ENCODE measurements at places on chromosomes 7 and 10.

DNA sequence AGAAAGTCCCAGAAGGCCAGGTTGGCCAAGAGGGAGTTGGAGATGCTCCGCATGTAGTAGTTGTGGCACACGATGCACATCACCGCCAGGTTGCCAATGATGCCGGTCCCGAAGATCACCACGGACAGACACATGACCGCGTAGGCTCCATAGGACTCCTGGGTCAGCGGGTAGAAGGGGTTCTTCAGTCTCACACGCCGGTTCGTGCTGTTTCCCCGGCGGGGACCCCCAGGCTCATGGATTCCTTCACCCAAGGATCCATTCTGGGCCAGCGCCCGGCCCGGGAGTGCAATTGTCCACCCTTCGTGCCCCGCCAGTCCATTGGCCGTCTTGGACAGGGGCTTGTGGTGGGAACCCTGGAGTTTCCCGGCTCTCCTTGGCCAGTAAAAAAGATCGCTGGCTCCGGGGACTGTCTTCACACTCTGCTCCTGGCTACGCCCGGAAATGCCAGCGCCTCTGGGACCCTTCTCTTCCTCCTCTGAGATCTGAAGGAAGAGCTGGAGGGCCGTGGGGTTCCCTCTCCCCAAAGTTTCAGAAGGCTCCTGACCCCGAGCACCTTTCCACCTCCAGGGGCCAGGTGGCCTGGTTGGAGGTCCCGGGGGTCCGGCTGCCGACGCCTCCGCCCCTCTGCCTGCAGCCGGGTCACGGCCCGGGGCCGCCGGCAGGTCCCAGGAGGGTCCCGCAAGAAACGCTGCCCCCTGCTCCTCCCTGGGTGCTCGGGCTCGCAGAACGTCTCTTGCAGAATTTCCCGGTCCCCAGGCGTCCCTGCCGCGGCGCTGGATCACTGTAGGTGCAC, 1.3 kb downstream of the GPR37 start:
- no peak for DNase-seq

DNA sequence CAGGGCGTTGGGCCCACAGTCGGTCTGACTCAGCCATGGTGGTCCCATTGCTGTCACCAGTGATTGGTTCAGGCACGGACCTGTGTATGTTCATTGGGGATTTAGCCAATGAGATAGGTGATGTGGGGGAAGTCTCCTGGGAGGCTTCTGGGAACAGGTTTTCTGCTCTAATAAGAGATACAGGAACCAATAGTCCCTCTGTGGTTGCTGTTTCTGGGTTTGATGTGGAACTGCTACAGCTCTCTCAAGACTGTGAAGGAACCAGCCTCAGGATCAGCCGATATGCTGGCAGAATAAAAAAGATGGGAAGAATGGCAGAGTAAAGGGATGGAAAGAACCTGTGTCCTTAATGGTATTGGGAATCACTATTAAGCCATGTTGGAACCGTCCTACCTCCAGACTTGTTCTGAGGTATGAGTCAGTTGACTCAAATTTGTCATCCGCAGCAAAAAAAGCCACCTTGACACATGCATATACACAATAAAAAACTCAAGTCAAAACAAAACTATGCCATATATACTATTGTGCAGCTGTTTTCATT, 70.6 kb downstream of the MCMBP start:
- no peak for DNase-seq

DNA sequence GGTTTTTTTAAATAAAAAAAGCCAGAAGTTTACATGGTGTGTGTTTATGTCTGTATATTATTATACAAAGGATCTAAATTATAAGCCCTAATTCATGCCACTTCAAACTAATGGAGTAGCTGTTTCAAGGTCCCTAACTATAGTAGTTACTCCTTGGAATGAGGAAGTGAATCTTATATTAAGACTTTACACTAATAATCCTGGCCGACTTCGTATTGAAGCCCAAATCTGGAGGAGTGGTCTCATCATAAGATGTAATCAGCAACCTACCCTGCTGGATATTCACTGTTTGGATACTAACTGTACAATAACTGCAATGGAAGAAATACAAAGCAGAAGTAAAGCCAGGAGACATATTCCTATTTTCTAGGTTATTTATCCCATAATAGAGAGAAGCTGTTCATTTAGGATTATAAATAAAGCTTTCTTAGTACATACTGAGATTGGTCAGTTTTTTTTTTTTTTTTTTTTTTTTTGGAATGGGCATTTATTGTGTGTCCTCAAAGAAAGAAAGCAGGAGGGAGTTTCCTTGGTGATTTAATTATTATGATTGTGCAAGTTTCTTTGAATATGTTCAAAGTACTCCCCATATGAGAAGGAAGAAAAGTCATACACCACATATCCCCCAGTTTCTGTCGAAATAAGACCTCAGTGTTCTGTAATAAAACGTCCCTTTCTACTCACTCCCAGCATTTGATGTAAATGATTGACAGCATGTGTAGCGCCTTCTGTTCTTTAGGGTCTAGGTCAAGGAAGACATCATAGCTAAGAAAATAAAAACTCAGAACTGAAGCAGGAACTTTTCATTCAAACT, 397.8 kb downstream of the EXOC4 start:
- DNase-seq = no peak

DNA sequence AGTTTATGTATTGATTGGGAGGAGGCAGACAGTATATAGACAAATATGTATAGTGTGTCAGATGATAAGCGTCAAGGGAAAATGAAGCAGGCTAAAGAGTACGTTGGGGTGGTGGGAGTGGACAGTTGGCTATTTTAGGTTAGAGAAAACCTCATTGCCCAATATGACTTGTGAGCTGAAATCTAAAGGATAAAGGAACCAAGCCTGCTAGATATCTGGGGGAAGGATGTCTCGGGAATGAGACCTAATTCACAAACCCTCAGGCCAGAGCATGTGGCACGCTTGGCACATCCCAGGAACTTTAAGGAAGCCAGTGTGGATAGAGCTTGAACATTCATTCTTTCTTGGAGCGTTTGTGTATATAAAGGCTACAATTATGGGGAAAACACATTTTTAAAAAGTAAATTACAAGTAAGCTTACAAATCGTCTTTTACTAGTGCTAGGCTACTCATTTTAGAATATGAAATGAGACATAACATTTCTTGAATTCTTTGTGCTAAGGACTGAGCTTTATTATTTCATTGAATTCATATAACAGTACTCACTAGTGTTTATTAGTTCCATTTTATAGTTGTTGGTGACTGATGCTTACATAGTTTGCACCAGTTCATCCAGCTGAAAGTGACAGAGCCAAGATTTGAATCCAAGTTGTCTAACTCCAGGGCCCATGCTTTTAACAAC, 9.7 kb downstream of the FHIP2A start:
- DNase-seq = no peak

DNA sequence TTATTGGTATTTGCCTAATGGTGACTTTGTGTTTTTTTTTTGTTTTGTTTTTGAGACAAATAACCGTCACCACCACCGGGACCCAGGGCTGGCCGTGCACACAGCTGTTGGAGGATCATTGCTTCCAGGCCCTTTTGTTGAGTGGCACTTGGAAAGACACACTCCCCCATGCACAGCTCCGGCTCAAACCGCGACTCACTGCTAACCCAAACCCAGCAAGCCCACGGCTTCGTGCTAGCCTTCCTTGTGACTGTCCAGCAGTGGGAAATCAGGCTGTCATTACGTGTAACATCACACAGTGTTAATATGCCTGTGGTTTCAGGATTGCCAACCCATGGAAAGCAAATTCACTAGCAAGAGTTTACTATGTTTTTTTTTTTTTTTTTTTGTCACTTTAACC, 17.4 kb downstream of the BNIP3 start:
- no peak for DNase-seq

GRCh38 chr7:123823898-123824753, 20.8 kb upstream of the HYAL4 start:
- no peak for DNase-seq

- no peak for DNase-seq
Measured at GRCh38 chr7:138900035-138900828, 81.0 kb downstream of the KIAA1549 start.

DNA sequence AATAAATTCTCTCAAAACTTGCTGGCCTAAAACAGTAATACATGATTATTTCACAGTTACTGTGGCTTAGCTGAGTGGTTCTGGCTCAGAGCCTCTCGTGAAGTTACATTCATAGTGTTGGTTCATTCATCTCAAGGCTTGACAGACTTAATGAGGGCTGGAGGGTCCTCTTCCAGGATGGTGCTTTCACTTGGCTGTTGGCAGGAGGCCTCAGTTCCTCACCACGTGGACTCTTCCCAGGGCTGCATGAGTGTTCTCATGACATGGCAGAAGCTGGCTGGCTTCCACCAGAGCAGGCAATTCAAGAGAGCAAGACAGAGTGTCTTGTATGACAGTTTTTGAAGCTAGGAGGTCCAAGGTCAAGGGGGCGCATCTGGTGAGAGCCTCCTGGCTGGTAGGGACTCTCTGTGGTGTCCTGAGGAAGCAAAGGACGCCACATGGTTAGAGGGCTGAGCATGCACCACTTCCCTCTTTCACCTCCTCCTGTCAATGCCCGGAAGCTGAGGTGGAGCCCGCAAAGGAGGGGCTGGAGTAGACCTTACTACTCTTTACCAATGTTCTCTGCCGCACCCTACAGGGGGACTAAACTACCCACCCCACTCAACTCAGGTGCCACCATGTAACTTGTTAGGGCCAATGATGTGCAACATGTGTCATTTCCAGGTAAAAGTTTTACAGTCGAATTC, 58.2 kb upstream of the YAE1 start:
- no peak for DNase-seq

GRCh38 chr10:34058845-34059614, 724.6 kb upstream of the NRP1 start:
- no peak for DNase-seq

GRCh38 chr7:157627646-157628045, 290.8 kb downstream of the DNAJB6 start:
- DNase-seq = no peak

DNA sequence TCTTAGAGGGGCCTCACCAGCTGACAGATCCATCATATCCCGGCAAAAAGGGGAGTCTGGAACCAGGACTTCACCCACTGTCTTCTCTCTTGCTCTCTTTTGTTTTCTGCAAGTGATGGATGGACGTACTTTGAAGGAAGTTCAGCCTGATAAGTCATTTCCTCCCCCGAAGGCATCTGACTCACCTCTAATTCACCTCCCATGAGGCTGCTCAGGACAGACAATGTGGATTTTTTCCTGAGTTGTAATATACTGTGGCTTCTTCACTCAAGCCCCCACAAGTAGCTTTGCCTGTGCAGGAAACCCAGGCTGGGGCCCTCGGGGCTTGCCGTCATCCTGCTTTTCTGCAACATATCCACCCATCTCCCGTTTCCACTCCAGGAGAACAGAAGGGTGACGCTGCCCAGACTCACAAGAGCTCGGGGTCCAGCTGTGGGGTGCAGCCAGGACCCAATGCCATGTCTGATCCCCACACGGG, 70.4 kb downstream of the ASB13 start:
- DNase-seq = no peak

- DNase-seq = no peak
Measured at GRCh38 chr7:139853506-139854123, 24.6 kb downstream of the TBXAS1 start.

DNA sequence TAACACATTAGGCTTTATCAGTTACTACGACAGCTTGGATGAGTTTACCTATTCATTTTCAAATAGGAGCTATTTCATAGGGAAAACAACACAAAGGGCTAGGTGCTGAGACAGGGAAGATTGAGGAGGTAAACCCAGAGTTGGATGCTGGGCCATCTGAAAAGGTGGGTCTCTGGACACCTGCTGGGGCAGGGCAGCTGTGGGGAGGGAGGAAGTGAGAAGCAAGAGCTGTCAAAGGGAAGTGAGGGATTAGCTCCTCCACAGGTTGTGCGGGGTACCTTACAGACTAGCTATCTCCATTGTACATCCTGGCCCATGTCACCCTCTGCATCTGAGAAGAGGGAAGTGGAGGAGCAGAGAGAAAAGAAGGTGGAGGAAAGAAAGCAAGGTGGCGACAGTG, 48.9 kb downstream of the BLNK start:
- no peak for DNase-seq

DNA sequence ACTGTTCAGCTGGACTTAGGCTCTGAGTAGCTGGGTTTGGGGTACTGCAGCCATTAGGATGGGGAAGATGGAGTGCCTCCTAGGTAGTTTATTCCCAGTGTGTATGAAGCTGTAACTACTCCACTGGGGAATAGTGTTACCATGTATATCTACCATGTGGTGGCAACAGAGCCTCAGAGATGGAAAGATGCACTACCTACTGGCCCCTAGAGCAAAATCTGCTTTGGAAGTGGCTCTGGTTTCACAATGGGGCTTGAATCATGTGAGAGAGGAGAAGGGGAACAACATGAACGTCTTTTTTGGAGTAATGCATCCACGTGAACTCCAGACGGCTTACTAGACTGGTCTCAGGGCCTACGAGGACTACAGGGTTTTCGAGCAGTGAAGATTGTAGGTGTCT, 167.3 kb downstream of the CALCR start:
- no peak for DNase-seq

DNA sequence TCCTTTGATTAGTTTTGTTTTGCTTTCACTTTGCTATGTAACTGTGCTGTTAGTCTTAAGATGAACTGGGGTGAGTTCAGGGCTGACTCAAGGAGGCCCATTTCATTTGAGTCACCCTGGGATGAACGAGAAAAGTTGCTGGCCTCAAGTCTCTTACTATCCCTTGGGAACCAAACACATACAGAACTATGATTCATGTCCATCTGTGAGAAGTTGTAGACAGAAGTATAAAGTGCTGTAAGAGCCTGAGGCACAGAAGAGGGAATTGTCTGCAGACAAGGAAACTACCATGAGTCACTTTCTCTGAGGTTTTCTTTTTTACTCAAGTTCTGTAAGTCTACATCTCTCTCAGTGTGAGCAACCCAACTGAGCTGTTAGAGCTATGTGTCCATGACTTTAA, 179.8 kb upstream of the CSTF2T start:
- DNase-seq = no peak

- DNase-seq = no peak
Measured at GRCh38 chr7:151372612-151373265, 31.1 kb downstream of the NUB1 start.

GRCh38 chr7:100247152-100247757, 27.5 kb downstream of the PVRIG start:
- no peak for DNase-seq

DNA sequence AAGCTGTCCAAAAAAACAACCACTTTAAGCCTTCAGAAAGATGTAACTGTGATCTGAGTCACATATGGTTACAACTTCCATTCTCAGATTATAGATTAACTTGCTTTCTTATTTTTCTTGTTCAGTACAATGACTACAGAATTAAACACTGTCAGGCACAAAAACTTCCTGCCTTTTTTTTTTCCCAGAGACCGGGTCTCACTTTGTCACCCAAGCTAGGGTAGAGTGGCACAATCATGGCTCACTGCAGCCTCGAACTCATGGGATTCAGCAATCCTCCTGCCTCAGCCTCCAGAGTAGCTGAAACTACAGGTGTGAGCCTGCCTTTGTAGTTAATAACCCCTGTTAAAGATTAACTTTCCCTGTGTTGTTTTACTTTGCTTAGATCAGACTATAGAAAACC, 163.2 kb downstream of the AVL9 start:
- no peak for DNase-seq

- no peak for DNase-seq
Measured at GRCh38 chr10:121822180-121822579, 105.7 kb downstream of the ATE1 start.

DNA sequence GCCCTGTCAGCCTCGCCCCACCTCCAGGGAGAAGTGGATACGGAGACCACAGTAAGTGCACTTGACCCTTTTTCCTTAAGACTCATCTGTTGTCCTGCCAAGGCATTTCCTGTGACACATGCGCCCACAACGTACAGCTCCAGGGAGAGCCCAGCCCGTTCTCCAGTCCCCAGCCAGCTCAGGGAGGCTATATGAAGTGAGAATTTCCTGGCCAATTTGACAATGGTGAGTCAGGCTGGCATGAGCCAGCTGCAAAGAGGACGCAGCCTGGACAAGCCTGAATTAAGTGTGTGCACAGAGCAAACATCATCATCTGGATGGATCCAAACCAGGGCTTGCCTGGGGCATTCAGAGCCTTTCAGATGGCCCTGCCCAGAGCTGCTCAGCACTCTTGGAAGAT, 244.8 kb downstream of the KCNMA1 start:
- no peak for DNase-seq
